ENCODE measurements at places on chromosomes 1 and 21.

- DNase-seq = no peak
Measured at GRCh38 chr1:117008656-117009055, 7.1 kb downstream of the CD101 start.

GRCh38 chr1:81114191-81114590 lies 686.5 kb upstream of the ADGRL2 start:
- no peak for DNase-seq

- DNase-seq = no peak
Measured at GRCh38 chr1:236760480-236760879, 34.6 kb upstream of the MTR start.

DNA sequence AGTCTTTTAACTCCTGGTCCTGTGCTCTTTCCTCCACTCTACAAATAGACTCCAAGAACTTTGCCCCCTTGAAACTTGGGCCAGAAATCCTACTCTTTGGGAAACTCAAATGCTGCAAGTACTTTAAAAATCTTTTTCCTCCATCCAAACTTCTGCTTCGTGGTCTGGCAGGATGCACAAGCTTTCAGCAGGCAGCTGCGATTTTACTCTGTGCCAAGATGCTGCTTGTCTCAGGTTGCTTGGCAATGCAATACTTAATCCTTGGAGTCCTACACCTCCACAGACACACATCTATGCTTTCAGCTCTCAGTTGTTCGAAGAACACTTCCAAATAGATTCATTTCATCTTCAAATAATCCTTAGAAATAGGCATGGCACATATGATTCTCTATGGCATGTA lies 435.3 kb upstream of the USP24 start:
- DNase-seq = no peak

DNA sequence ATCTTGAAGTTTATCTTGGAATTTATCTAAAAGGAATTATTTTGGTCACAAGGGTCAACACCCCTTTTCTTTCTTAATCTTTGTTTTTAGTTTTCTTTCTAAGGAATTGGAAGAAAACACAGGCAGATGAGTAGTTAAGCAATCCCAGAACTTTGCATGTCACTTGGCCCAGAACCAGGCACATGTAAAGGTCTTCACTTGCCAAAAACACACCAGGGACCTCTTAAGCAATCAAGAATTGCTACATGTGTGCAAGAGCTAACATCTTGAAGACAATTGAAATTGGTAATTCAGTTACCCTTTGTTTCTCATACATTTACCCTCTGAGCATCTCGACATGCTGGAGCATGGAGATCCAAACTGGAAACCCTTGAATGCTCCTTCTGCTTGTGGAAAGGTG lies 114.2 kb downstream of the ZC3H11B start:
- DNase-seq = peak; percentile 14

DNA sequence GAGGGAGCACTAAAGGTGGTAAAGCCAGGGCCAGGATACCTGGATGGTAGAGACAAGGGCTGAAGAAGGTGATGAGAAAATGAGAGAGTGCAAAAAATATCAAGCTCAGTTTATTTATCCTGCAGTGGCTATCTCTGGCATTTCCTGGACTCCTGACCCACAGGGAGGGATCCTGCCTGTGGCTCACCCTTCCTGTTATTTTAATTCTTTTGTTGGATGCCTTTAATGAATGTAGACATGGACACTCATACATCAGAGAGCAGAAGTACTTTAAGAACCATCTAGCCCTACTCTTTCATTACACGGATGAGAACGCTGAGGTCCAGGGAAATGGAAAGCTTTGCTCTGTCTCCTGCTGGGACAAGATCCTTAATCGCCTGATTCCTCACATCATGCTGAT lies 20.6 kb downstream of the JUN start:
- no peak for DNase-seq

DNA sequence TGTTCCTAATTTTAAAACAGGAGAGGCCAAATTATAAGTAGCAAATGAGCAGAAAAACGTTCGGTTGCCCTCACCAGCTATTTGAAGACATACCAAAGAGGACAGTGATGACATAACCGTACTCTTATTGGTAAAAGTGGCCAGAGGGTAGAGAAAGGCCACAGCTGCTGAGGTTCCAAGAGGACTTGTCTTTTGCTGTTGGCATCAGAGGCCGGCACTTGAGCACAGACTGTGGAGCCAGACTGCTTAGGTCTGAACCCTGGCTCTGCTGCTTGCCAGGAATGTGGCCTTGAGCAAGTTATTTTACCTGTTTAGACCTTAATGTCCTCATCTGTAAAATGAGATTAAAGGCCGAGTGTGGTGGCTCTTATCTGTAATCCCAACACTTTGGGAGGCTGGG lies 14.9 kb downstream of the ETV3L start:
- no peak for DNase-seq

GRCh38 chr1:58784758-58785441 lies 1.1 kb upstream of the JUN start:
- DNase-seq = peak; percentile 91

DNA sequence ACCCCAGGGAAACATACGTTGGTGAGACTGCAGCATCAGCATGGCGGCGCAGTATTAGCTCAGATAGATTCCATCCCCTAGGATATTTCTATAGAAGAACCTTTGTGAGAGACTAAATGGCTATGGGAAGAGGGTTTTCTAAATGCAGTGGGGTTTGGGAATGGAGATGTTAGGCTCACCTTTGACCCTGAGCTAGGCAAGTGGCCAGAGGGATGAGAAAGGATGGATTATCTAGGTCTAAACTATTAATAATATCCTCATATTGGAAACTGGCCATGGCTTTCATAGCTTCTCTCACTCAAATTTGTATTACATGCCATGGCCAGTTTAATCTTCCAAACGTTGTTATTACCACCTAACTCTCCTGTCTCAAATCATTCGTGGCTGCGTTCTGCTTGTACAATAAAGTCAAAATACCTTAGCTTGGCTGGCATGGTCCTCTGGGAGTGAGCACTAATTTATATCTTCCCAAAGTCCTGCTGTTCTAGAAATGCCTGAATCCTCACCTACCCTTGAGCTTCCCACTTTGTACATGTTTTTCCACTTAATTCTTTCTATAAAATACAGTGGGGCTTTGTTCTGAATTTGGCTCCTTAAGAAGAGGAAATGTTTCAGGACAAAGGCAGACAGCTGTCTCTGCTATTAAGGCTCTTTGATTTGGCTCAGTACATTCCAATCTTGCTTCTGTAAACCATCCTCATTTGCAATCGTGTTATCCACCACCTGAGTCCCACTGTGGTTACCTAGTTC lies 31.0 kb upstream of the COG2 start:
- DNase-seq = no peak

DNA sequence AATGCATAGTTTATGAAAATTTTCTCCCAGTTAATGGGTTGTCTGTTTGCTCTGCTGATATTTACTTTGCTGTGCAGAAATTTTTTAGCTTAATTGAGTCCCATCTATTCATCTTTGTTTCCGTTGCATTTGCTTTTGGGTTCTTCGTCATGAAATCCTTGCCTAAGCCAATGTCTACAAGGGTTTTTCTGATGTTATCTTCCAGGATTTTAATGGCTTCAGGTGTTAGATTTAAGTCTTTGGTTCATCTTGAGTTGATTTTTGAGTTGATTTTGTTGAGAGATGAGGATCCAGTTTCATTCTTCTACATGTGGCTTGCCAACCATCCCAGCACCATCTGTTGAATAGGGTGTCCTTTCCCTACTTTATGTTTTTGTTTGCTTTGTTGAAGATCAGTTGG lies 85.2 kb downstream of the DRAM2 start:
- DNase-seq = no peak

GRCh38 chr1:230939806-230940489 lies 38.7 kb downstream of the TTC13 start:
- DNase-seq = no peak

DNA sequence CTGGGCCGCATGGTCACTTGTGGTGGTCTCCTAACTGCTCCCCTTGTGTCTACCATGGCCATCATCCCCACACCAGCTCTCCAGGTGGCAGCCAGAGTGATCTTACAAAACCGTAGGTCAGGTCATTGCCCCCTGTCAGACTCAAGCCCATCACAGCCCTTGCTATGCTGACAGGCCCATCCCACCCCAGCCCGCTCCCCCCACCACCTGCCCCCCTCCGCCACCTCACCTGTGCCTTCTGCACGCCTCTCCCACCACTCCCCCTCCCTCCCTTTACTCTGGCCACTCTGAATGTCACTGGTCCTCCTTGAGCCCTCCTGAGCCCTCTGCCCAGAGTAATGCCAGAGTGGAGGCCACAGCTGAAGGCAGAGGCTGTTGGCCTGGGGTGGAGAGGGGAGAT lies 28.5 kb downstream of the TEX35 start:
- DNase-seq = no peak

DNA sequence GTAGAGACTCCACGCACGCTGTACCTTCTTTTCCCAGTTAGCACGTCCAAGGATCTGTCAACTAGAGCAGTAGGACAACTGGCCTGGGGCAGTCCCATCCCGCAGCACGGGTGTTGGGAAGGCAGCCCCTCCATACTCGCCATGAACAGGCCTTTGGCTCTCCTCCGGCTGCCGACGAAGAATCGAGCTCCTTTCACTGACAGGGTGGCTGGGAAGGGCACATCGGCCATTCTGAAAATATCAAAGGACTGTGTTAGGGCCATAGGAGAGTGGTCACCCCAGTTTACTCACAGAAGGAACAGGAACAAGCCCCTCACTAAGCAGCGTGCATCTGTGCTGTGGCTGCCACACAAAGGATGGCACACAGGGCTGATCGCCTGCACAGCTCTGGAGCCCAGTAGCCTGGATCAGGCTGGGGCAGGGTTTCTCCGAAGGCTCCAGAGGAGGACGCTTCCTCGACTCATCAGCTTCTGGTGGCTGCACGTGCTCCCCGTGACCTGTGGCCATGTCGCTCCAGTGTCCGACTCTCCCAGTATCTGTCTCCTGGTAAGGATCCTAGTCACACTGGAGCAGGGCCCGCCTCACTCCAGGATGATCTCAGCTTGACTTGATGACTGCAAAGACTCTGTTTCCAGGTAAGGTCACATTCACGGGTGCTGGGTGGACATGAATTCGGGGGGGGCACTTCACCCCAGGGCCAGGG lies 8.9 kb downstream of the KRTAP10-1 start:
- DNase-seq = no peak

DNA sequence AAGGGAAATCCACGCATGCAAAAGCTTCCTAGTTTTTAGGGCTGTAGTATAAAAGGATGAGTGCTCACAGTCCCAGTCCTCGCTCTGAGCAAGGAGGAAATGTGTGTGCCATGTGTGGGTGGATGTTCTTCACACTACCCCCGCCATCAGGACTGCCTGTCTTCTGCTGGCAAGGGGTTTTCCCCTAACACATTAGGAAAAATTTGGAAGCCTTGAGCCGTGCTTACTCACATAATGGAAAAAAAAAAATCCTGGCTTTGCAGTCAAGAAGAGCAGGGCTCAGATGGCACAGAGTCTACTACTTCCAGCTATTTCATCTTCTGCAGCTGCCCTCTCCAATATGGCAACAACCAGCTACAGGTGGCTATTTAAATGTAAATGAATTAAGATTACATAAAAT lies 363.1 kb downstream of the PLPP3 start:
- no peak for DNase-seq

- no peak for DNase-seq
Measured at GRCh38 chr1:24067978-24068377, 44.0 kb downstream of the MYOM3 start.

DNA sequence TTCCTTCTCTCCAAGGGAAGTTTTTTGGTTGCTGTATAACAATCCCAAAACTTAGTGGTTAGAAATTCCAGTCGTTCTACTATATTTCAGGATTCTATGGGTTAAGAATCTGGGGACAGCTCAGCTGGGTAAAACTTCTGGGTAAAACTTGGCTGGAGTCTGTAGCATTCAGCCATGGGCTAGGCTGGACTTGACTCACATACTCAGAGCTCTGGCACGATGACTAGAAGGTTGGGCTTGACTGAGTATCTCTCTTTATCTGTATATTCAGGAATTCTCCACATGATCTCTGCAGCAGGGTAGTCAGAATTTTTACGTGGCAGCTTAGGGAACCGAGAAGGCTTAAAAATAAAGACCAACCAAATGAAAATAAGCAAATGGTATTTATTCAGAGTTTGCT lies 28.2 kb upstream of the HRNR start:
- no peak for DNase-seq

DNA sequence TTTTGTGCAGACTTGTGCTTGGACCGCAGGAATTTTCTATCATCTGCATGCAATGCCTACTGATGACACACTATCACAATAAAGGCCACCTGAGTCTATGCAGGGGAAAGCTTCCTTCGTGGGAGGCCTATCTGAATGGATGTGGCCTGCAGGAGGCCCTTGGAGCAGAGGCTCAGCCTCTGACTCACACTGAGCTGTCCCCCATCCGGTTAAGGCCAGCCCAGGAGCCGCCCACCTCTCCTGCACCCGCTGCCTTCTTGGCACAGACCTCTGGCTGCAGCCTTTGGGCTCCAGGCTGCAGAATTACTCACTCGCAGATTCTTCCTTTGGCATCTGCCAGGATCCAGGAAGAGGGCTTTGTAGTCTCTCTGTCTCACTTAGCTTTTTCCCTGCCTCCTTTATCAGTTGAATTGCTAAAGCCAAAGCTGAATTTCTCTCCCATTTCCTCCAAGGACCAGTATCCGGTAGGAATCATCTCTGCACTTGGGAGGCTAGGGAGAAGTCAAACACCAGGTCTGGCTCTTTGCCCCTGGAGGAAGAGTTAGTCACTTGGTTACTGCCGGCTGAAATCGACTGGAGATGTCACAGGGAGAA lies 65.1 kb upstream of the JUN start:
- peak; percentile 38 for DNase-seq

- peak; percentile 74 for DNase-seq
Measured at GRCh38 chr1:42035205-42035829, 116.6 kb upstream of the HIVEP3 start.

- no peak for DNase-seq
Measured at GRCh38 chr1:1598720-1599029, 1.3 kb downstream of the FNDC10 start.

GRCh38 chr1:29835406-29835805 lies 599.1 kb downstream of the PTPRU start:
- DNase-seq = no peak

DNA sequence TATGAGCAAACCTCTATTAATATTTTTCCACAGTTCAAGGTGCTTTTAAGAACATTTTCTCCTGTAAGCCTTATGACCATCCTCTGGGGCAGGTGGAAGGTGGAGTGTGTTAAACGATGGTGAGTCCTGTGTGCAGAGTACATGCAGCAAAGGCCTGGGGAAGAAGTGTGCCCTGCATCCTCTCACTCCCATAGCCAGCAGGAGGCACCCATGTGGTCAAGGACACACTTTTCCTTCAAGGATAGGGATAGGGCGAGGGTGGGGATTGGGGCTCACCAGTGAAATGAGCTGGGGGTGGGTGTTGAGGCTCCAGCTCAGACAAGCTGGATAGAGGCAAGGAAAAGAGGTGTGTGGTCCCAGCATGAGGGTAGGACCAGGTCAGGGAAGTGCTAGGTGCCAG lies 120.8 kb upstream of the KCNE2 start:
- DNase-seq = no peak

DNA sequence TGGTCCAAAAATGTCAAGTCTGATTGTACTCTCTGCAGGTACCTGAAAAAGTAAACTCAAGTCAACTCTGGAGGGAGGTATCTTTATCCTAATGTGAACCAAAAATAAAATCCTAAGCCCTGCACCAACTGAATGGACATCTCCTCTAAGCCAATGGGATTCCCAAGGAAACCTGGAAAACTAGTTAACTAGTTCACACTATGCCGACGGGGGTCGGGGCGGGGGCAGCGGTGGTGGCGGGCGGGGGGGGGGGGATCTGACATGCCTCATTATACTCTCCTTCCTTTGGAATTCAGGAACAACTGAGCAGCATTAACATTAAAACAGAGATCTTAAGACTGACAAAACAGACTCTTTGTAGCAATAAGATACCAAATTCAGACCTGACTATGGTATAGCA lies 452.6 kb upstream of the CAMK1G start:
- DNase-seq = no peak

Data from body of pancreas (tissue), 4 donors.